Activated CD8-positive, alpha-beta memory T cell treated with anti-CD3 and anti-CD28 coated beads, Interleukin-2, amount 50 U/mL, for 4 hours (primary cell): ENCODE measurements at places on chromosomes 4 and X.

DNA sequence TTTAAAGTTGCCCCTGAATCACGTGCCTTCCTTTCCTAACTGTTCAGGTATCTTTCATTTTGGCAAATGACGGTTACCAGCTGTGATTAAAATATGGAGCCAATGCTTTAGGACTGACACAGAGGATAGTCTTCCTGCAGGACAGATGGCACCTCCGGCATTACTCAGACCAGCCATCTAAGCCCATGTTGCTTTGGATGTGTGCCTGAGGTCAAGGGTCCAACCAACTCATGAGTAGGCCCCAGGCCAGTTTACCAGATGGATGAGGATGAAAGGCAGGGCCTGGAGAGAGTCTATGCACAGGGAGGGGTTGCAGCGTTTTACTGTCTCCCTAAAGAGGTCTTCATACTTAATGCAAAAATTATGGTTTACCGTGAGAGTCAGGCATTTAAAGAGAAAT is 174.0 kb upstream of the GATB start:
- DNase-seq, result no peak

- no peak for DNase-seq
Measured at GRCh38 chr4:184461711-184462441, 12.5 kb downstream of the IRF2 start.

DNA sequence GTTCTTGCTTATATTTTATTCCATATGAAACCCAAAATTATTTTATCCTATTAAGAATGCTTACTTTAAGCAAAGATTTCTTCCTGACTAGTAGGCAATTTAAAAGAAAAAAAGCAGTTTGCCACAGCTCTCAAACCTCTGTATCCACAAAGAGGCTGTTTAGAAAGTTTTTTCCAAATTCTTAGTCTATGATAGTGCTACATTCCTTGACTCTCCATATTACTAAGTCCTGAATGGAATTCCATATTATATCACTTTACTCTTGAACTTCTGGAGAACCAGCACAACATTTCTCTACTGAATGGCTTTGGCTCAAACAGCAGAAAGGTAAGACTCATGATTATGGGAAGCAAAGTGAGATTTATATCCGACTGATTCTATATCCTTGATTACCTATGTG is 8.3 kb downstream of the SLC10A6 start:
- DNase-seq, result no peak

DNA sequence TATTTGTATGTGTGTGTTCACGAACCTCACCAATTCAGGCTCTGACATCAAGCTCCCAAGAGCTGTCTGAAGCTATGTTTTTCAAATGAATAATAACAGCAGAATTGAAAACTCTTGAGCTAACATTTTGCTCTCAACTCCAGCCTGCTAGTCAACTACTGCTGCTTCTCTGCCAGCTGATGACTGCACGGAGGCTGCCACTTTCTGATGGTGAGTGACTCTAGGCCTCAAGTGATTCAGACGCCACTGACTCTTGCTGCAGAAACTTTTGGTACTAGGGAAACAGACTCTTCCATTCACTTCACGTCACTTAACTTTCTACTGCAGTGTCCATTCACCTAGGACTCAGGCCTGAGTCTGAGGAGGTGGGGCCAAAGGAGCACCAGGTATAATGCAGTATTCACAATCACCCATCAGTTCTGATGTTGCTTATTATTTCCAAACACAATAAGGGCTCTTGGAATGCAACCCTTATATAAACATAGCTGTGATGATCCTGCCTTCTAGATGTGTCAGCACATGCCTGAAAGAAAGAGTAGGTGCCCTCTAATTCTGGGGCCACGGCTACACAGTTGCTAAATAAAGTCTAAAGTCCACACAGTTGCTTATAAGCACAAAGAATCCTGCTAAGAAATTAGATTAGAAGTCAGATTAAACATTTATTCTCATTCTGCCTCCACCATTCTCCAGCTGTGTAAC is 16.0 kb downstream of the PRDM8 start:
- DNase-seq, result no peak

DNA sequence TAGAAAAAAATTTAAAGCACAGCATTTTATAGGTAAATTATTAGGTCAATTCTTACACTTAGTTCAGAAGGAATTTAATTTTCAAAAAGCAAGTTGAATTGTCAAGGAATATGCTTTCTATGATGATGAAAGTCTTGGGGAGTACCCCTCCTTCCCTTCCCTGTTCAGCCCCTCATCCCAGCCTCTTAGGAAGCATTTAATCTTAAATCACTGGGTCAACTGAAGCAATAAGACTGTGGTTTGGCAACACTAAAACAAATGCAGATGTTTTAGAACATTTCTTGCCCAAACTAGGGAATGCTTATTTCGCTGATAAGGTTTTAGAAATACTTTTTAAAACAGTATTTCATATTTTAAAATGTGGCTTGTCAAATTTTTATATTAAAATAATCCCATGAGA is 19.1 kb upstream of the ARSJ start:
- no peak for DNase-seq

DNA sequence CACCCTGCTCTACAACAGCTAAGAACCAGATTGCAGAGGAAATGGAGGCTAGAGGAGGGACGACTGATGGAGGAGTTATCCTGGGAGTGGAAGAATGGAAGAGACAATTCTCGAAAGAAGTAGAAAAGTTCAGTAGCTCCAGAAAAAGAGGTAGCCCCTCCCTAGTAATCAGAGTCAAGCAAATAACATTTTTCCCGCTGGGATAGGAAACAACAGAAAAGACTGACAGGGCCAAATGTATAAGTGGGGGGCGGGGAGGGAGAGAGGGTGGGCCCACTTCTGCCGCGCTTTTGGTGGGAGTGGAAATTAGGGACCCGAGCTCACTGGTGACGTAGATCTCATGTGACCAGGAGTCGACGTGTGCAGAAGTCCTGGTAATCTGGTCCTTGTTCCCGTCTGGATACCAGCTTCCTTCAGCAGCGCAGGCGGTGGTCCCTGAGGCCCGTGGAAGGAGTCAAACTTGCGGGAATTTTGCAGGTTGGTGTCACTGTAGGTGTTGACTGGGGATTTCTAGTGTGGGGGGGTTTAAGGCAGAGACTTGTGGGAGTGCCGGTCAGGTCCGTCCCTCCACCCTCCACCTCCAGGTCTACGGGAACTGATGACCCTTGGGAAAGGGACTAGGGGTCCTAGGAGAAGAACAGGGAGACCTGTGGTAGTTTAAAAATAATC is at the start of gene TCEAL9:
Gene TCEAL9 (plus strand): TSS at position 377 of the 669 bp plus-strand sequence. CDS start 1,179 bp downstream, outside the sequence.
- no peak for DNase-seq

DNA sequence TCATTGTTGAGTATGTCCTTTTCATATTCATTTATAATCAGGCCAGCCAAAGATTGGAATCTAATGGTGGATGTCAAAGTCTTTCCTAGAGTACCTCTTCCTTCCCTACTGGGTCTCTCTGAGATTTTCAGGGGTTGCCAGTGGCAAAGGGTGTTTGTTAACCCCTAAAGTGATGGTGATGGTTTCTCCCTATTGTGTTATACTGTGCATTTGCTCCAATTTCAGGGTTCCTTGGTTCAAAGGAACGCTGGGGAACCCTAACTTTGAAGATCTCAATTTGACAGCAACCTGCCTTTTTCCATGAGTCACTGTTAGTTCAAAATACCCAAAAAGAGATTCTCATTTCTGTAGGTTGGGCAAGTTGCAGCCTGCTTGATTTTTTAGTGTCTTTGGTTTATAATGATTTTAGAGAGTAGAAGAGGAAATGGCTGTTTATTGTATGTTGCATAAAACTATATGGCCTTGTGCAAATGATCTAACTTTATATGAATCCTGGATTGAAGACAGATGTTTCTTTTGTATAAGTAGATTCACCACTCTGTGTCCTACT is 23.0 kb downstream of the GAB1 start:
- DNase-seq, result no peak

GRCh38 chr4:27894951-27895350 is 1034.3 kb downstream of the STIM2 start:
- DNase-seq, result no peak

- DNase-seq, result no peak
Measured at GRCh38 chr4:183797011-183797444, 108.1 kb upstream of the STOX2 start.

GRCh38 chr4:183314336-183314735 is 5.7 kb downstream of the CLDN22 start:
- no peak for DNase-seq

DNA sequence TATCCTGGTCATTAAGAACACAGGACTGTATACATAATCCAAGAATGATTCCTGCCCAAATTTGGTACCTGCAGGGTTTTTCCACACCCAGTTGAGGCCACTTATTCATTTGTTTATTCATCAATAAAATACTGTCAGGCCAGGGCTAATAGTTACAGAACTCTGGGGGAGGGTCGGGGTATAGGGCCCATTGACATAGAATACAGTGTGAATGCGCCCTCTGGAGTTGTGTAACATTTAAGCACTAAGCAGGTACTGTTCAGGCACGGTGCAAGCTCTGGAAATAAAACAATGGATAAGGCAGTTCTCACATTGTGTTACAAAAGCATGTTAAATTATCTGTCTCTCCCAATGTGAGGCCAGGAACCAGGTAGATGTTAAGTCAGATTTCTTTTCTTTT is 30.8 kb upstream of the LRBA start:
- no peak for DNase-seq

DNA sequence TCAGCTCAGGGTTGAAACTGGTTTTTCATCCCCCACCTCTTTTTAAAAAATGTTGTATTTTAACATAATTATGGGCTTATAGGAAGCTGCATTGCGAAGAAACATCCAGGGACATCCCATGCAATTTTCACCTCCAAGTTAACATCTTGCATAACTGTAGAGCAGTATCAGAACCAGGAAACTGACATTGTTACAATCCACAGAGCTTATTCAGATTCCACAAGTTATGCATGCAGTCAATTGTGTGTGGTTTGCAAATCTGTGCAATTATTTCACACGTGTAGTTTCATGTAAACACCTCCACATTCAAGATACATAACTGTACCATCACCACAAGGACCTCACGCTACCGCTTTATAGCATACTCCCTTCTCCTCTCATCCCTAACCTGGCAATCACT is 97.5 kb upstream of the GATB start:
- DNase-seq, result no peak
